Ascending aorta (tissue), 2 donors: ENCODE measurements at places on chromosomes 5 and 9.

GRCh38 chr5:133304707-133305216 is 252.9 kb downstream of the HSPA4 start:
- H3K27ac ChIP-seq = no peak overlapping the region
- no peaks in the 10 kb centered on the region for H3K36me3 ChIP-seq
- no peak for DNase-seq
- no peaks in the 10 kb centered on the region for H3K4me1 ChIP-seq
- H3K27me3 ChIP-seq = no peaks in the 10 kb centered on the region

DNA sequence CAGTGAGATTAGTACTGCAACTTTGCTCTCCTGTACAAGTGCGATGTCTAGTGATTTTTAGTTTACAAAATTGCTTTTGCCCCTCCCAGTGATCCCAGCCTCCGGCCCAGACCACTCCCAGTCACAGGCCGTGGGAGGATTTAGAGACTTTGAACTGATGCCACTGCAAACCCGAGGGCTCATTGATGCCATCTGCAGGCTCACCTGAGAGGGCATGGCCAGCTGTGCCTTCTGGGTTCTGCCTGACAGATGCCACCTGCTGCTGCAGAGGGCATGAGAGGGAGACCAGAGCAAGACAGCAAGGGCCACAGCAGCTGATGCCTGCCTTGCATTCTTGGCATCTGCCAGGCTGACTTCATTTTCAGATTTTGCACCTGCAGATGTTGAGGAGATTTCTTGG is 593.8 kb downstream of the CDK5RAP2 start:
- no peaks in the 10 kb centered on the region for H3K27me3 ChIP-seq
- no peak overlapping the region for H3K27ac ChIP-seq
- H3K36me3 ChIP-seq = no peaks in the 10 kb centered on the region
- no peaks in the 10 kb centered on the region for H3K4me1 ChIP-seq
- DNase-seq = no peak

DNA sequence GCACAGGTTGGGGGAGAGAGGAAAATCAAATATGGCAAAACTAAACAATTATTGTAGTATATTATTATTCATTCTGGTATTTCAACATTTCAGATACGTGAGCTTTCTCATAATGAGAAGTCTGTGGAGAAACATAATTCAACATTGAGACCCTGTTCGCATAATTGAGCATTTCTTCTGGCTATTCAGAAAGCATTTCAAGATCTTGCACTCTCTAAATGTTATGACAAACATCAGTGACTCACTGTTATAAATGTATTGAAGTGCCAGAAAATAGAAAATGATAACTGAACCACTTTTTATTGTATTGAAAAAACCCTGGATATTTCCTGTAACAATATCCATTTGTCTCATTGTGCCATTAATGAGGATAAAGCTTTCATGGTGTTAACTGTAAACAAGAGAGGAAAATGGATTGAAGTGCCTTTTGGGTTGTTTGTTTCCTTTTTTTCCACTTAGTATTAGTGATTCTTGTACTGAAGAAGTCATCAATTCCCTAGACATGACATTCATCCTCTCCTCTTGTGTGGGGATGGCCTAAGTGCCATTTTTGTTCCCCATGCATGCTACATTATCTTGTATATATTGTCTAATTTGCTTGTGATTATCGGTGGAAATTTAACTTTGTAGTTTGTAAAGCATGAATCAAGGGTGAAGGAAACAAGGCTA is 124.6 kb downstream of the CAMK4 start:
- no peak overlapping the region for H3K4me3 ChIP-seq
- H3K4me1 ChIP-seq = no peaks in the 10 kb centered on the region
- H3K36me3 ChIP-seq = no peaks in the 10 kb centered on the region
- H3K27me3 ChIP-seq = no peaks in the 10 kb centered on the region

- H3K36me3 ChIP-seq = no peaks in the 10 kb centered on the region
- H3K27ac ChIP-seq = no peak overlapping the region
- no peak for DNase-seq
- no peak overlapping the region for H3K4me3 ChIP-seq
Observed at GRCh38 chr5:156534906-156535485, 208.0 kb downstream of the SGCD start.

GRCh38 chr5:156588306-156588705 is 261.3 kb downstream of the SGCD start:
- H3K27ac ChIP-seq = no peak overlapping the region
- no peak for DNase-seq
- H3K27me3 ChIP-seq = no peaks in the 10 kb centered on the region
- no peaks in the 10 kb centered on the region for H3K36me3 ChIP-seq

GRCh38 chr5:146561711-146562110 is 45.7 kb upstream of the GPR151 start:
- H3K27ac ChIP-seq = no peak overlapping the region
- no peak overlapping the region for H3K4me3 ChIP-seq
- H3K36me3 ChIP-seq = no peaks in the 10 kb centered on the region
- no peaks in the 10 kb centered on the region for H3K4me1 ChIP-seq
- DNase-seq = no peak

GRCh38 chr5:147621016-147621415 is 111.1 kb upstream of the DPYSL3 start:
- H3K4me1 ChIP-seq = no peaks in the 10 kb centered on the region
- H3K4me3 ChIP-seq = no peak overlapping the region
- DNase-seq = no peak
- no peaks in the 10 kb centered on the region for H3K36me3 ChIP-seq

- H3K4me3 ChIP-seq = no peak overlapping the region
- DNase-seq = no peak
Observed at GRCh38 chr9:2335260-2335659, 286.3 kb upstream of the VLDLR start.

- H3K27me3 ChIP-seq = no peaks in the 10 kb centered on the region
- no peak for DNase-seq
- H3K36me3 ChIP-seq = no peaks in the 10 kb centered on the region
- H3K4me1 ChIP-seq = peaks cover 8% of the 10 kb centered on the region
- peak overlapping the region; percentile 52 for H3K27ac ChIP-seq
Observed at GRCh38 chr5:139709582-139710318, 61.6 kb downstream of the CXXC5 start.

GRCh38 chr5:148343046-148343407 is 7.7 kb downstream of the SPINK9 start:
- no peaks in the 10 kb centered on the region for H3K36me3 ChIP-seq
- DNase-seq = no peak
- H3K27me3 ChIP-seq = no peaks in the 10 kb centered on the region
- H3K27ac ChIP-seq = no peak overlapping the region
- H3K4me3 ChIP-seq = no peak overlapping the region
- peaks cover 4% of the 10 kb centered on the region for H3K4me1 ChIP-seq

DNA sequence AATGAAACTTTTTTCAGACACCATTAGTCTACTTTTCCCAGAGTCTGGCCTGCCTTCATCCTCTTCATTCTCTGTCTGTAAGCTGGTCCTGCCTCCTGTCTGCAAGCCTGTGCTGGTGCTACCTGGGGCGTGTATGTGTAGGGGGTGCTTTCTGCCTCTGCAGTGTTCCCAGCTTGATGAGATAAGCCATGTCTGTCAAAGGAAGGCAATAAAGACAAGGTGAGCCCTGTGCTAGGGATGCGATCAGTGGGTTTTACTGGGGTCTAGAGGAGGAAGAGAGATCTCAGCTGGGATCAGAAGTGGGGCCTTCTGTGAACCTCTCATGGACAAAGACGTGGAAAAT is 78.0 kb upstream of the TGFBR1 start:
- no peak for DNase-seq
- H3K27ac ChIP-seq = no peak overlapping the region
- H3K36me3 ChIP-seq = no peaks in the 10 kb centered on the region
- H3K4me1 ChIP-seq = no peaks in the 10 kb centered on the region

- no peaks in the 10 kb centered on the region for H3K27me3 ChIP-seq
- no peak for DNase-seq
- H3K4me3 ChIP-seq = no peak overlapping the region
- H3K36me3 ChIP-seq = no peaks in the 10 kb centered on the region
- H3K27ac ChIP-seq = no peak overlapping the region
Observed at GRCh38 chr5:53777864-53778618, 217.6 kb downstream of the NDUFS4 start.

DNA sequence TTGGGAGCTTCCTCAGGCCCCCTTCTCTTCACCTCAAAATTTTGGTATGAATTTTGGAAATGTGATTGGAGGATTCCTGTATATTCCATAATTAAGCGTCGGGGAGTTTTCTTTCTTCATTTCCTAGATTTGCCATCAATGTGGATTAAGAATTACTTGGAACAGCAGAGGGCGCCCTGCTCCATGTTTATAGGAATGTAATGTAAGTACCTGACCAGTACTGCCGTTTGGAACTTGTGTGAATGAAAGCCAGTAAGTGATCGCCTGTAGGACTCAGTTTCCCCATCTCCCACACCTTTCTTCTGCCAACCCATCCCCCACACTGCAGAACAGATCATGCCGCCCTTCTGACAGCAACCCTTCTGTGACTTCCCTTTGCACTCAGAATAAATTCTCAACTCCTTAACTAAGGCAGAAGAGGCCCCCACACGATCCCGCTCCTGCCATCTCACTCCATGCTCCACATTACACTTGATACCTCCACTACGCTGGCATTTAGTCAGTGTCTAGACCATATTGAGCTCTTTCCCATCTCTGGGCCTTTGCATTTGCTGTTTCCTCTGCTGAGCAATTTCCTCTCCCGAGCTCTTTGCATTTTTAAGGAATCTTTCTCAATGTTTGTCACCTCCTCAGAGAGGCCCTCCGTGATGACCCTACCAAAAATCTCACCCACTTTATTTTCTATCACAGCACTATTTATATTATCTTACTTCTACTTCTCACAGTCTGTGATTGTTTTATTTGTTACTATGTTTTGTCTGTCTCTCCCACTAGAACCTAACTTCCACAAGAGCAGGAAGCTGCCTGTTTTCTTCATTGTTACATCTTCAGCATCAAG is 79.5 kb upstream of the HTR4 start:
- H3K27ac ChIP-seq = no peak overlapping the region
- no peak overlapping the region for H3K4me3 ChIP-seq
- H3K36me3 ChIP-seq = no peaks in the 10 kb centered on the region
- DNase-seq = peak; percentile 92
- peaks cover 24% of the 10 kb centered on the region for H3K4me1 ChIP-seq

- no peak overlapping the region for H3K27ac ChIP-seq
- no peaks in the 10 kb centered on the region for H3K36me3 ChIP-seq
- no peak for DNase-seq
- no peak overlapping the region for H3K4me3 ChIP-seq
Observed at GRCh38 chr5:130992095-130992494, 173.0 kb downstream of the HINT1 start.

- no peaks in the 10 kb centered on the region for H3K36me3 ChIP-seq
- no peaks in the 10 kb centered on the region for H3K27me3 ChIP-seq
- DNase-seq = no peak
- H3K4me1 ChIP-seq = no peaks in the 10 kb centered on the region
- H3K4me3 ChIP-seq = no peak overlapping the region
Observed at GRCh38 chr5:26245321-26245720, 793.1 kb downstream of the CDH9 start.

- H3K4me3 ChIP-seq = no peak overlapping the region
- H3K27ac ChIP-seq = no peak overlapping the region
- DNase-seq = peak; percentile 18
- no peaks in the 10 kb centered on the region for H3K4me1 ChIP-seq
Observed at GRCh38 chr5:171673328-171673727, 112.3 kb upstream of the SMIM23 start.

DNA sequence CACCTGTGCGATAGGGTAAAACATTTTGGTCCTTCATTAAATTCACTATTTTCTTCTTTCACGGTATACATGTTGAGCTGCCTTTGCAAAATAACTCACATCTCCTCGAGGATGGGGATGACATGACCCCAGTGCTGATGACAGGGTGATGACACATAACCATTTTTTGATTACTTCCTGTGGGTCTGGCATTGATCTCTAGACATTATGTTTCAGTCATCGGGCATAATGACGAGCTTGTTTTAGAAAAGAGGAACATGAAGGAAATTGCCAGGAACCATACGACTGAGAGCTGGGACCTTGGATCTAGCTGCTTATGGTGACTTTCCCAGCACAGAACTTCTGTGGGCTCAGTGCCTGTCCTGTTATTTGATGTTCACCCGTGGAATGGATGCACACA is 25.2 kb downstream of the COL5A1 start:
- H3K27ac ChIP-seq = no peak overlapping the region
- H3K4me1 ChIP-seq = peaks cover 17% of the 10 kb centered on the region
- no peaks in the 10 kb centered on the region for H3K36me3 ChIP-seq
- no peak overlapping the region for H3K4me3 ChIP-seq
- H3K27me3 ChIP-seq = no peaks in the 10 kb centered on the region

GRCh38 chr9:2132484-2133082 is 117.4 kb downstream of the SMARCA2 start:
- no peak overlapping the region for H3K4me3 ChIP-seq
- H3K27ac ChIP-seq = no peak overlapping the region
- no peaks in the 10 kb centered on the region for H3K36me3 ChIP-seq

- no peak overlapping the region for H3K27ac ChIP-seq
- no peaks in the 10 kb centered on the region for H3K27me3 ChIP-seq
- no peak for DNase-seq
- H3K36me3 ChIP-seq = no peaks in the 10 kb centered on the region
- no peak overlapping the region for H3K4me3 ChIP-seq
Observed at GRCh38 chr9:31146485-31147166, 1237.8 kb upstream of the ACO1 start.

DNA sequence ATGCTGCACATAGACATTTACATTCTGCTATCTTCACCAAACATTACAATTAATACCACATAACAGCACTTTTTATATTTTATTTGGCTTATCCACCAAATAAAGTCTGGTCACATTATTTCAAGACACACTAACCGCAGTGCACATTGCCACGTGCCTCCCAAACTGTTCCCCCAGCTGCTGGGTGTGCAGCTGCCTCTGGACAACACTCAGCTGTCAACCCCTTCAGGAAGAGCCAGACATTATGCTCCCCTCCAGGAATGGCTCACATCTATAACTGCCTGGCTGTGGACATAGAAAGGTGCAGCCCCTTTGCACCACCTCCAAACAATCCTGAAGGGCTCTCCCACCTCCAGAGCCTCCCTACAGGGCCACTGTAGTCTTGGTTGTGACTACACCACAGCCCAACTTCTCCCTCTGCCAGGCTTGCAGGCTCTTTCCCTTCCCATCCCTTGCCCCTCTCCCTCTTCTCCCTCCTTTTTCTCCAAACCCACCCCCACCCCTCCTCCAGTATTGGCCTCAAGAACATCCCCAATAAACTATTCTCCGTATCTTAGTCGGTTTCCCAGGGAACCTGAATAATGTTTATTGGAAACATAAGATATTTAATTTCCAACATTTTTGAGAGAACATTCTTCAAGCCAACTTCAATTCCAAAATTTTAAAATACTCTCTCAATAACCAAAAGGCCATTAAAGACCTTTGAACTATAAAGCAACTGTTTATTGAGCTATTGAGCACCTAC is 372.3 kb downstream of the CTNND2 start:
- H3K36me3 ChIP-seq = no peaks in the 10 kb centered on the region
- no peak for DNase-seq
- no peak overlapping the region for H3K27ac ChIP-seq
- no peaks in the 10 kb centered on the region for H3K27me3 ChIP-seq
